ENCODE measurements at places on chromosomes 6 and 20. TPM values are rescaled to one million over a fixed set of nuclear protein-coding genes. Genes with fewer than 3 reads are reported as not detected.

Gene OR12D2
- not detected for total RNA-seq

Gene GINS1
- 1.2 TPM for total RNA-seq

DNA sequence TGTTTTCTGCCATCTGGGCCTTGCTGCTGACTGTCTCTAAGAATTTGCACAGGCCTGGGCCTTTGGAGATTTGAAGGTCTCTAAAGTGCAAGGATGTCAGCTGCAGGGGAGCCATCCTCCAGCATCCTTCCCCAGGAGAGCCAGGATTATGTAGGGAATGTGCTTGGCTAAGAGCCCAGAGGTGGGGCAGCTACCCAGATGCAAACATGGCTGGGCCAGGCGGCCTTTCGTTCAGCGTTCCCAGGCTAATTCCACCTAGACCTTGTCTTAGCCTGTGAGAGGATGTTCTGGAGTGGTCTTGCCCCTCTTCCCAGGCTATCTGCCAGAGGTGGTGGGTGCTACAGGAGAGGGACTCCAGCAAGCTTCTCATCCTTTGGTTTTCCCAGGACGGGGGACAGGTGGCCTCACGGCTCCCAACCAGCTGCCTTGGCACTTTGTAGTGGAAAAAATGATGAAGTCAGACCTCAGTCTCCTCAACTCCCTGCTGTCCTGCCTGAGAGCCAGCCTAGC is 7.7 kb upstream of the PTGIS start:
- no peak for DNase-seq

Gene AK9
- 12.5 TPM for total RNA-seq

- DNase-seq, result no peak
Measured at GRCh38 chr20:1944345-1945091, 49.3 kb downstream of the SIRPA start.
